GM23248 (cell line): ENCODE measurements at places on chromosomes 5 and 9. TPM values are rescaled to one million over a fixed set of nuclear protein-coding genes. Genes with fewer than 3 reads are reported as not detected.

Gene ANKRD18A
- polyA plus RNA-seq: not detected in 2 replicates

Gene FAM221B
- polyA plus RNA-seq: not detected in 2 replicates

Gene PRLR
- polyA plus RNA-seq: 0.80 and 0.94 TPM in 2 replicates

Gene SPINK7
- polyA plus RNA-seq: not detected in 2 replicates

Gene LCN1
- not detected in 2 replicates for polyA plus RNA-seq

Gene PTGDS
- 0.24 and 0.25 TPM in 2 replicates for polyA plus RNA-seq

Gene DAB2
- polyA plus RNA-seq: 525 and 533 TPM in 2 replicates

Gene CBY3
- polyA plus RNA-seq: 0.43 and 0.60 TPM in 2 replicates

Gene LIFR
- polyA plus RNA-seq: 5.8 and 8.1 TPM in 2 replicates

Gene RNF183
- polyA plus RNA-seq: not detected in 2 replicates

Gene NMUR2
- not detected in 2 replicates for polyA plus RNA-seq

Gene PGM5
- 0.46 TPM in 1 of 2 replicates, not detected in the other for polyA plus RNA-seq

Gene IGFBPL1
- polyA plus RNA-seq: 0.34 and 0.35 TPM in 2 replicates

Gene PCDHB2
- 4.4 and 6.0 TPM in 2 replicates for polyA plus RNA-seq

Gene SEC16A
- 40.4 and 43.4 TPM in 2 replicates for polyA plus RNA-seq

Gene DPYSL3
- 8.8 and 9.2 TPM in 2 replicates for polyA plus RNA-seq

Gene SPOCK1
- 471 and 532 TPM in 2 replicates for polyA plus RNA-seq

Gene UGCG
- 73.1 and 73.6 TPM in 2 replicates for polyA plus RNA-seq

Gene RBM22
- polyA plus RNA-seq: 35.5 and 36.7 TPM in 2 replicates

Gene PPP2R2B
- polyA plus RNA-seq: 0.24 and 0.28 TPM in 2 replicates

Gene ADAMTS6
- polyA plus RNA-seq: 7.9 and 10.1 TPM in 2 replicates

Gene GAPT
- not detected in 2 replicates for polyA plus RNA-seq

Gene PCDHGB6
- 3.0 and 3.2 TPM in 2 replicates for polyA plus RNA-seq

Gene SCGB3A2
- polyA plus RNA-seq: not detected in 2 replicates

Gene CMBL
- 14.6 and 16.0 TPM in 2 replicates for polyA plus RNA-seq

Gene SLC46A2
- 0.10 TPM in 1 of 2 replicates, not detected in the other for polyA plus RNA-seq

Gene IL13
- polyA plus RNA-seq: not detected in 2 replicates

Gene FST
- polyA plus RNA-seq: 56.0 and 85.0 TPM in 2 replicates

Gene OTULINL
- 0.23 and 0.41 TPM in 2 replicates for polyA plus RNA-seq

Gene ADAMTSL2
- not detected in 2 replicates for polyA plus RNA-seq

Gene LEAP2
- 0.33 and 0.67 TPM in 2 replicates for polyA plus RNA-seq

Gene ENTR1
- 11.2 and 13.0 TPM in 2 replicates for polyA plus RNA-seq

Gene PCDHGB4
- polyA plus RNA-seq: 5.0 and 5.6 TPM in 2 replicates

Gene TYRP1
- not detected in 2 replicates for polyA plus RNA-seq
